ENCODE measurements at places on chromosomes 16 and 17.

DNA sequence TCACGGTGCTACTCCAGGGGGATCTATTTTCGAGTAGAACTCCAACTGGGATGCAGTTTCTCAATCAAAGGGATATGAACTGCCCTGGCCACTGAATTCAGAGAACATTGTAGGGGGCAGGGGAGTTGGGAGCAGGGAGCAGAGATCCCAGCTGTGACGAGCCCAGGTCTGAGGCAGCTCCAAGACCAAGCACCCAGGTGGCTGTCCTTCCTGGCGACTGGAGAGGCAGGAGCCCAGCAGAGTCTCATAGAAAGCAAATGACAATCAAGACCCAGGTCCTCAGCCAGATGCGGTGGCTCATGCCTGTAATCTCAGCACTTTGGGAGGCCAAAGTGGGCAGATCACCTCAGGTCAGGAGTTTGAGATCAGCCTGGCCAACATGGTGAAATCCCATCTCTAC lies 60.1 kb downstream of the TK2 start:
- DNase-seq, result no peak

DNA sequence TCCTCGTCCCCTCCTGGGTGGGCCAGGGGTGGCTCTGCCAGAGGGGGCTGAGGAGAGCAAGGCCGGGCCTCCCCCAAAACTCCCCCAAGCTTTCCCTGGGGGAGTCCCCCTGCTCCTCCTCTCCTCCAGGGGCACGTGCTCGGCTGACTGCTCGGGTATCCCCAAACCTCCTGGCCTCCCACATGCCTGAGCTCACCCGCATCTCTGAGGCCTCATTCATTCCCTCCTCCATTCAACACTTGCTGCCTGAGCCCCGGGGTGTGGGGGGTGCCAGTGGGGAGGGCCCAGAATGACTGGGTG lies 83.1 kb downstream of the RTN4RL1 start:
- no peak for DNase-seq

- DNase-seq, result no peak
These were observed 379.2 kb upstream of the ZFHX3 start for GRCh38 chr16:73427164-73427563.

DNA sequence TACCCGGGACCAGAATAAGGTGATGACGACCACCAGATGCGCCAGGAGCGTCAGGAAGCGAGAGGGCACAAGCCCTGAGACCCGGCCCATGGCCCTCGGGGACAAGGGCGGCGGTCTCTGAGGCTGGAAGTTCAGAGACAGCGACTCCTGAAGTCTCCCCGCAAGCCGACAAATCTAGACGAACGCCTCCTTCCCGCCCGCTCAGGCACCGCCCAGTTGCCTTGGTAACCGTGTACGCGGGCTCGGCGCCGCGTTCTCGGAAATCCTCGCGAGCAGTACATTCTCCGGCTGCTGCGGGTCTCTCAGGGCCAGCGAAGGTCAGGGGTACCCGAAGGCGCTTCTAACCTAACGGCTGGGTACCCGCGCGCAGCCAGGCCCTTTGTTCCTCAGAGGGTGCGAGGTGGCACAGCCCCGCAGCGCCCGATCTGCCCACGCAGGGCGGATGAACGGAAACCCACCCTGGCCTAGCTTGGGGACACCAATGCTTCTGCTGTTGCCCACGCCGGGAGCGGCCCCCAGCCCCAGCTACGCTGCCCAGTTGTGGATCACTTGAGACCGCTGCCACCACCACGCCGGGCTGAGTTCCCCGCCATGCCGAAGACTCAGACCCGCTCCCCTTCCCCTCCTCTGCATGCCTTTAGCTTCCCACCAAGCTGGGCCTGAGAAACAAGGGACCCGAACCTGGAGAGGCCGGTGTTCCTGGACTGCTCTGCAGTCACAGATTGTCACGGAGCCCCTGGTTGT lies at the start of gene TMEM107:
TSS of gene TMEM107 (minus strand) at position 184 of the 744 bp plus-strand sequence. CDS start at position 90, 94 bp downstream.
- peak; percentile 92 for DNase-seq

DNA sequence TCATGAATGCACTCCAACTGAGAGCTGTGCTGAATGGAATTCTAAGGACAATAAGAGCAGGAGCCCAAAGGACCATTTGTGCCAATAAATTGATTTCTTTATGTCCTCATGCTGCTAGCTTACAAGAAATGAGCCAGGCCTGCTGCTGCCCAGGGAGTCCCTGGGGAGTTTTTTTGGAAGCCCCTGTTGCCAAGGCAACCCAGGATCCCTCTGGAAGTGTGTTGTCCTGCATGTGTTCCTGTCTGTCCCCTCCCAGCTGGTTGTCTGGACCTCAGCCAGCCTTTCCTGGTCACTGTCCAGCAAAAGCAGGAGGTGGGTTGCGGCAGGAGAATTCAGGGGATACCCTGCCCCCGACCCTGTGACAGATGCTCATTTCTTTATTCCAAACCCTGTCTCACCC lies 51.0 kb upstream of the GPRC5B start:
- DNase-seq, result no peak

- no peak for DNase-seq
These were observed 39.7 kb downstream of the CACNG4 start for GRCh38 chr17:67004181-67004580.

DNA sequence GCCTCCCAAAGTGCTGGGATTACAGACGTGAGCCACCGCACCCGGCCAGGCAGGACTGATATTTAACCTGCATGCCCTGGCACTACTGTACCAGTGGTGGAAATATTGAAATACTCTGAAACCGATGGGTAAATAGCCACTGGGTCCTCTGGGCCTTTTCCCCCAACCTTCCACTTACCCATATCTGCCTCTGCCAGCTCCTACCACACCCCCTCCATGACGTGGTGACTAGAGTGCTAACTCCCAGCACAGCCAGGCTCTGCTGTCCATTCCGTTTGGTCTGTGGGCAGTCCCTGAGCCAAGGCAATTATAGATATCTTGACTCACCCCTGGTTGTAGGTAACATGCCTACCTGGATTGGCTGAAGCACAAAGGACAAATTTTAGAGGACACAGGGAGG lies 187.8 kb downstream of the PRKCB start:
- no peak for DNase-seq

DNA sequence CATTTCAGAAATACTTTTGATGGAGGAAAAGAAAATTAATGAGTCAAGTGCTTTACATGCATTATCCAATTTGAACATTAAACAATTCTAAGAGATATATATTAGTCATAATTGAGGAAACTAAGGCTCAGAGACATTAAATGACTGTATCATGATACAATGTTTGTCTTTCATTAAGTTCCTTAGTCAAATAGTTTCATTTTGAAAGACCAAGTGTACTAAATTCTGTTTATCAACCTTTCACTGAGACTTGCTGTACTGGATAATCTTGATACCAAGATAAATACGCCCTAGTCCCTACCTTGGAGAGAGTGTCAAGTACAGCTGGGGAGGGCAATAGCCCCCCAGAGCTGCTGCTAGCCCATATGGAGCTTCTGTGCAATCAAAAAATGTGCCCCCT lies 24.2 kb downstream of the TOM1L2 start:
- DNase-seq, result no peak

GRCh38 chr16:716200-716568 lies 1.3 kb downstream of the METRN start:
- no peak for DNase-seq

DNA sequence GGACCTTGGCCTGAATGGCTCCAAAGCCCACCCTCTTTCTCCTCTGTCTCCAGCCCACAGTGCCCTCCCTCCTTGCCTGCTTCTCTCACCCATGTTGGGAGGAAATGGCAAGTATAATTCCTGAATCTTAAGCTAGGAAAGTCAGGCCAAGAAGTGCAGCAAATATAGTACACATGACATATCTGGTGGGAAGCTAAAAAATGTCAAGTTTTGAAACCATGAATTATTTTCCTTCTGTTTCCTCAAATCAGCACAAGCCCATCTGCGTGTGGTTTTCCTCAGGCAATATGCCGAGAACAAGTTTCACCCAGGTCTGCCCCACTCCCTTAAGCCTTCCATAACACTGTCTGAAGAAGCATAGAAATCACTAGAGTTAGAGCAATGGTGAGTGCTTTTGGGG lies 502.8 kb upstream of the CDH11 start:
- DNase-seq, result no peak

DNA sequence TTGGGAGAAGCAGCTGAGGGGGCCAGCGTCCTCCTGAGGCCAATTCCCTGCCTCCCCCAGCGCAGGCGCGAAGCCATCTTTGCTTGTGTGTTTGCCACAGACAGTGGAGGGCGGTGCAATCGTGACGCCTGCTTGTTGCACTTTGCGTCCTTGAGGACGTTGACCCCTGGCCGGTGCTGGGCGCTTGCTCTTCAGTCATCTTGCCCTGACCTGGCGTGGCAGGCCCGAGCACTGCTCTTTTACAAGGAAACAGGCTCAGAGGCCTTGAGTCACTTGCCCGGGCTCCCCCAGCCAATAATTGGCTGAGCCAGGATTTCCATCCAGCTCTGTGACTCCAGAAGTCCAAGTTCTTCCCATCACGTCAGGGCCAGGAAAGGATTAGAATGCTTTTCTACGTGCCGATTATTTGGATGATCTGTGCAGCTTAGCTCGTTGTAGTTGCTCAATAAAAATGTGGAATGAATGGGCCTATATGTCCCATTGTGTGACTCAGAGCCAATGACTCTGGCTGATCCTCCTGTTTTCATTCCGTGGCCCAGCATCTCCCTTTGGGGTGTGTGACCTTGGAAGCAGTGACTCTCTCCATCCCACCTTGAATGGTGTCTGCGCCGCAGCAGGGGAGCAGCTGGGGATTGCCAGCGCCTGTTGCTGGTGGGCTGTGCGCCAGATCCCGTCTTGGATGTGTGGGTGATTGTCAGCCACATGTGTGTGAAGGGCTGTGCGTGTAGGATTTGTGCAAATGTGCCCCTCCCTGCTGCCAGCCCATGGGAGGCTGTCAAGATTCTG lies 214.1 kb downstream of the SEC14L1 start:
- no peak for DNase-seq

- no peak for DNase-seq
These were observed 34.1 kb downstream of the GRB2 start for GRCh38 chr17:75371339-75371738.

- no peak for DNase-seq
These were observed 65.7 kb downstream of the CENPV start for GRCh38 chr17:16287563-16288027.
